ENCODE measurements at places on chromosomes 6 and 20.

DNA sequence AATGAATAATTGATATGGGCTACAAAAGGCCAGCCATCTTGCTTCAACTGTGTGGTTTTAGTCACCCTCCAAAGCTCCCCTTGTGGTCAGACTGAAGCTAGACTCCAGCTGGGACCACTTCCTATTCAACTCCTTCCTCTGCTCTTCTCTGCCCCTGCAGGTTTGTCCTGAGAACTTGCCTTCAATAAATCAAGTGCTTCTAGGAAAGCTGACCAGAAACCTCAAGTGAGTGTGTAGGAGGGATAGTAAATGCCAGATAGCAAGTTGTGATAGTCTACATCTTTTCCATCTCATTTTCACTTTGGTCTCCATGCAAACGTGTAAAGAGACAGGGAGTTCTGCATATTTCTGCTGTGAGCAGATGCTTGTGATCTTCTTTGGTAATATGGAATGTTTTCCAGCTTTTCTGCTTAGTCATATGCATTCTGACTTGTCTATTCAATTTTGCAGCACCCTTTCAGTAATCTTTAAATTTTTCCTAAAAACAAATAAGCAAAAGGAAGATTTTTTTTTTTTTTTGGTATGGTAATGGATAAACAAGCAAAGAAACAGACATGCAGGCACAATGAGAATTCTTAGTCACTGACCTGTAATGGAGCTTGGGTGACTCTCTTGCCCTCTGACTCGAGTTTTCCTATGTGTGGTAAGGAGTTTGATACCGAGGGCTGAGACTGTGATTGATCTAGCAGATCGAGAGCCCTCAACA, 201.3 kb upstream of the BTBD3 start:
- no peak for DNase-seq

GRCh38 chr6:168305863-168306262, 13.7 kb downstream of the DACT2 start:
- no peak for DNase-seq

GRCh38 chr6:137589067-137589848, 95.1 kb upstream of the OLIG3 start:
- no peak for DNase-seq

GRCh38 chr6:110474500-110474899, 1.9 kb downstream of the SLC22A16 start:
- no peak for DNase-seq

DNA sequence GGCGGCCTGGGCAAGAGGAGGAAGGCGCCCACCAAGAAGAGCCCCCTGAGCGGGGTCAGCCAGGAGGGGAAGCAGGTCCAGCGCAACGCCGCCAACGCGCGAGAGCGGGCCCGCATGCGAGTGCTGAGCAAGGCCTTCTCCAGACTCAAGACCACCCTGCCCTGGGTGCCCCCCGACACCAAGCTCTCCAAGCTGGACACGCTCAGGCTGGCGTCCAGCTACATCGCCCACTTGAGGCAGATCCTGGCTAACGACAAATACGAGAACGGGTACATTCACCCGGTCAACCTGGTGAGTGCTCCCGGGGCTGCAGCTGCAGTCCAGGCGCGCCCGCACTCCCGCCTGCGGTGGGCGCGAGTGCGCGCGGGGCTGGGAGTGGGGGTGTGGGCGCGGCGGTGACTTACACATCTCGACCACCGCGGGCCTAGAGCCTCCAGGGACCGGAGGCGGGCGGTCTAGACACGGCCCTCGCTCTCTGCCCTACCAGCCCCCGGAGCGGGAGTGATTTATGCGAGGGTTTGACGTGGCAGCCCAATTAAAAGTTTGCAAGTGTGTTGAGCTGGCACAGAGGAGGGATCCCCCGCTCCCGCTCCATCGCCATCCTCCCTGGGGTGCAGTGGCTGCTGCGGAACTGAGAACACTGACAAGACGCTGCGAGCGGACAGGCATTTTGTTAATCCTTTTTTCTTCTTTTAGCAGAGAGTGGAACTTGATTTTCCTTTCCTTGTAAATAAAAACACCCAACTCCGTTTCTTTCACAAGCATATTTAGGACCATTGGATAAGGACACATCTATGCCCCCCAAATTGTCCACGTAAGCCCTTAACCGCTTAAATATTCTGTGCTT, 867 bp downstream of the TCF21 start:
- no peak for DNase-seq

- no peak for DNase-seq
These were observed 24.4 kb downstream of the PCMTD2 start for GRCh38 chr20:64279826-64280459.

- no peak for DNase-seq
These were observed 363.9 kb downstream of the KIF16B start for GRCh38 chr20:16209357-16209756.

GRCh38 chr6:143773506-143774150, 69.5 kb upstream of the LTV1 start:
- DNase-seq, result no peak

- DNase-seq, result no peak
These were observed 44.2 kb downstream of the FGD2 start for GRCh38 chr6:37049758-37050044.

DNA sequence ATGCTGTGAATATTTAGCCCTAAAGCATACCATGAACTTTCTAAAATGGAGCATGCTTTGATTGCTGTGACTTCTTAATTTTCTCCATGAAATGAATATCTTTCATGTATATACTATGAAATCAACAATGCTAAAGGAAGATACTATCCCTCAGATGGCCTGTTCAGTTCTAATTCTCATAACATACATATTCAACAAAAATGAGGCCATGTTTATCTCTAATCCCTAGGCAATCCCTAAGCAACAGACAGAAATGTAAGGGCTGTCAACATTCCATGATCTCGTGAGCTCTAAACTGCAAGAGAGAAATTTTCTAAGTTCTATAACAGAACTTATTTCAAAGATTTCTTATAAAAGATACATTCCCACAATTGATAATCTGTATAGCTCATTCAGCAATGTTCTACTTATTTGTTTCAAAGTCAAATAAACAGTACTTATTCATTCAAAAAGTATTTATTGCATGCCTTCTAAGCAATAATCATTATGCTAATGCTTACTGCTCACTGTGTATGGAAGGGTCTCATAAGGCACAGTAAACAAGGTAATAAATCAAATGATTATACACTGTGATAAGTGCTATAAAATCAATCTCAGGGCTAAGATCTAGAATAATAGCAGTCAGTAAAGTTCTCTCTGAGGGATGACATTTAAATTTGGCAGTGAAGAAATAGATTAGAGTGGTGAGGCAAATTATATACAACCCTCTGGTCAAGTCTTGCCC, 492.9 kb downstream of the PHF3 start:
- no peak for DNase-seq

- DNase-seq, result no peak
These were observed 306.7 kb downstream of the RNF144B start for GRCh38 chr6:18693881-18694280.

DNA sequence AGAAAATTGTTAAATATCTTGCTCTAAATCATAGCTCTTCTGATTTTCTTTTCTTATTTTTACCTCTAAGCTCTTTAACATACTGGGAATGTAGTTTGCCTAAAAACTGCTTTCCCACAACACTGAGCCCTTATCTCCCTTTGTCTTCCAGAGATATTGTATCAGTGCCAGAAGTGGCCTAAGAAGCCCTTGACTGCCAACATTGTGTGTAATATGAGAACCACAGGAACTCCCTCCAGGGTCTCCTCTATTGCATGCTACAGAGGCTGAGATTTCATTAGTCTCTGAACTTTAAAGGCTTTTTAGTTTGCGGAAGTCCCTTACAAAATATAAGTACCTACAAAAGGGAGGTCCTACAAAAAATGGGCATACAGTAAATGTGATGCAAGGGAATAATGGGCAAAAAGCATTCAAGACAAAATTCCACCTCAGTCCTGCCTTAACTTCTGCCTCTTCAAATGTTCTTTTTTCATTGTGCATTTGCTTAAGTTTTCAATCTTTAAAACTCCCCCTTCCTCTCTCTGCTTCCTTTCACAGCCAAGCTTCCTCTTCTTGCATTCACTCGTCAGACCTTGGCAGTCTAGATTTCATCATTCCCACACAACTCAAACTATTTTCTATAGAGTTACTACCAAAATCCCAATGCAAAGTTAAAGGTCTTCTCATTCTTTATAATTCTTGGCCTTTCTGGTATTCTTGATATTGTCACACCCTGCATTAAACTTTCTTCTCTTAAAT, 76.5 kb downstream of the ADGRG6 start:
- DNase-seq, result no peak

DNA sequence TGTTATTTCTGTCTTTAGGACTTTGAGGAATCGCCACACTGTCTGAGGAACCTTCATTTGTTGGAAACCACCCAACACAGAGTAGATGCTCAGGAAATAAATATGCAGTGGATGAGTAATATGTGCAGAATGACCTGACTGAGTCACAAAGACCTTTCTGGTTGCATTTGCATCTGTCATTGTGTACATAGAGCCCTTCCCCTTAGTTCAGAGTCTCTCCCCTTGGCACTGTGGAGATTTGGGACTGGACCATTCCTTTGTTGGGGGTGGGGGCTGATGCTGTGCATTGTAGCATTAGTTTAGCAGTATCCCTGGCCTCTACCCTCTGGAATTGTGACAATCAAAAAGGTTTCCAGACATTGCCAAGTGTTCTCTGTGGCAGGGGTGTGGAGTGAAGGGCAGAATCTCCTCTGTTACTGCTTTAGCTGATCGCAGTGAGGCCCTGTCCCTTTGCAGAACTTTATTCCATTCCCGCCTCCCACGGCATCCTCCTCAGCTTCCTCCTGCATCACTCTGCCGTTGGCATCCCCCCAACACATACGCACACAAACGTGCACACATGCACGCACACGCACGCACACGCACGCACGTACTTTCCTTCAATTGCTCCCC, 64.5 kb downstream of the EYA2 start:
- peak; percentile 1 for DNase-seq

DNA sequence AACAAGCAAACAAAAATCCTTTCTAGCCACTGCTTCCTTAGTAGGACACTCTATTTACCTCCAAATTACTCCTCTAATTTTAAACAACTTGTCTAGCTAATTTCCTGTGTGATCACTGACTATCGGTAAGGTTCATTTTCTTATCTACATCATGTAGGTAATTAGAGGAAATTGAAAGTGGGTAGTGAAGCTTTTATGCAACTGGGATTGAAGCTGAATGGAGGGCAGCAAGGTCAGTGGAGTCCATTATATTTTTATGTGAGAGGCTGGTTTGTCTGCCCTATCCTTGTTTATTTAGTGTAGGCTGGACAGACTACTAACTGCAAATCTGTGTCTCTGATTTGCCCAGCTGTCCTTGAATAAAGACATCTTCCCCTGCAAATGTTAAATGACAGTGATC, 88.5 kb upstream of the SIM1 start:
- DNase-seq, result no peak

GRCh38 chr20:40254023-40254772, 434.8 kb downstream of the MAFB start:
- no peak for DNase-seq

DNA sequence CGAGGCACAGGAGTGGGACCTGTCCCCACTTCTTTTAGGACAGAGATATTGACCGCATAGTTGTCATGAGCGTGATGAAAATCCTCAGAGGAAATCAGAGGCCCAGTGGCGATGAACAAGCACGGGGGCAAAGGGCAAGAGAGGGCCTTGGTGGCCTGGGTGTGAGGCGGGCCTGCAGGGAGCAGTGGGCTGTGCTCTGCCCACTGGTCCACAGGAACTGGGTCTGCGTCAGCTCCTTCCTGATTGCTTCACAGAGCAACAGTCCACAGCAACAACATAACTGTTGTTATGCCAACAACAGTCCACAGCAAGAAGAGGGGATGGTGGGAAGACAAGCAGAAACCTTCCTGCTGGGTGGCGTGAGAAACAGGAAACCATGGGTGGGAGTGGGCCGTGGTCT, 335.6 kb downstream of the ZFAND3 start:
- DNase-seq, result no peak

GRCh38 chr6:118893064-118893806, 717 bp upstream of the ASF1A start:
- peak; percentile 76 for DNase-seq

GRCh38 chr20:47972916-47973309, 187.6 kb upstream of the SULF2 start:
- no peak for DNase-seq

- no peak for DNase-seq
These were observed 261.1 kb upstream of the RGS17 start for GRCh38 chr6:153392156-153392555.

GRCh38 chr20:64269604-64270411, 14.3 kb downstream of the PCMTD2 start:
- no peak for DNase-seq

DNA sequence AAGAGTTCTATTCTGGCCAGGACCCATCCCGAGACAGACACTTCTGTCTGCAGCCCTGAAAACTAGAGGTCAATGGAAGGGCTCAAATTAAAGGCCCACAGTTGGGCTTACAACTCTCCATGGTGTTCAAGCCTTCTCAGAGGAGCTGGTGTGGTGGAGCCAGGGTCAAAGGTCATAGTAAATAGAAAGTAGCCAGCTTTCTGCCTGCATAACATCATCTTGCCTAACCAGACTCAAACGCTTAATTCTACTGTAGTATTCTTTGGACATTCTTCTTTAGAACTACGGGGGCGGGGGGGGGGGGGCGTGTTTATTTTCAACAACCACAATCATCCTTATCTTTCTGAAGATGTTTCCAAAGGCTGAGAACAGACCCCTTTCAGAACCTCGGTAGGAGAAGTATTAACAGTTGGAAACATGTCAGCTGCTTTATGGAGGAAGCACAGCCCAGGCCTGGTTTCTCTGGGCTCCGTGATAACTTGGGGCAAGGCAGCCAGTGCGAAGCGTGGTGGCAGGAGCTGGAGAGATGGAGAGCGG, 1.5 kb upstream of the RREB1 start:
- DNase-seq, result no peak

- no peak for DNase-seq
These were observed 2.5 kb downstream of the PHACTR1 start for GRCh38 chr6:12719017-12719416.

GRCh38 chr20:9200196-9200595, 131.3 kb downstream of the PLCB4 start:
- no peak for DNase-seq

- DNase-seq, result no peak
These were observed 20.1 kb upstream of the FAXC start for GRCh38 chr6:99369533-99369932.

DNA sequence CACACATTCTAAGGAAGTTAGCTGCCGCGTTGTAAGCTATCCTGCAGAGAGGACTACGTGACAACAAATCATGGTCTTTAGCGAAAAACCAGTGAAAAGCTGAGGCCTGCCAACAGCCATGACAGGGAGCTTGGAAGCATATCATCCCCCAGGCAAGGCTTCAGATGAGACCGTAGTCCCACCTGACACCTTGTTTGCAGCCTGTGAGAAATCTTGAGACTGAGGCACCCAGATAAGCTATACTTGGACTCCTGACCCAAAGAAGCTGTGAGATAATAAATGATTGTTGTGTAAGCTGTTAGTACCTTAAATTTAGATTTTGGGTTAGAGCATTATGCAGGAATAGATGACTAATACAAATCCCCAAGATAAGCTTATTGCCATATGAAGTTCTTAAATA, 45.4 kb upstream of the SENP6 start:
- DNase-seq, result no peak
